A172 (cell line): ENCODE measurements at places on chromosomes 16 and 17. TPM values are rescaled to one million over a fixed set of nuclear protein-coding genes. Genes with fewer than 3 reads are reported as not detected.

The TBC1D3G gene
- 0.50 TPM in 1 of 2 replicates, not detected in the other for total RNA-seq

DNA sequence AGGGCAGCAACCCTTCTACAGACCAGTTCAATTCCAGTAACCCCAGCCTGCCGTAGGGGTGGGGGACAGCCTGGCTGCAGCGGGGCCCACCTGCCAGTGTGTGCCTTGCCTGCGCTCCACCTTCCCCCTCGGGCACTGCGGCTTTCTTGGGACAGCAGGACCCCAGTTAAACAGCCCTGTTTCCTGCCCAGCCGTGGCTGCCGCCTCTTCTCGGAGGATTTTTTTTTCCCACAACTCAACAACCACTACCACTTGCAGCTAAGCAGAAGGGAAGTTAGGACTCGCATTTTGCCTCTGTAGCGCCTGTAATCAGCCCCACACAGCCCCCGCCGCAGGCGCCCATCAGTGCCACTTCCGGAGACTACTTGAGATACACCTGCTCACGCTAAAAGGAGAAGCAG lies 76.1 kb downstream of the RAI1 start:
- no peak for DNase-seq

DNA sequence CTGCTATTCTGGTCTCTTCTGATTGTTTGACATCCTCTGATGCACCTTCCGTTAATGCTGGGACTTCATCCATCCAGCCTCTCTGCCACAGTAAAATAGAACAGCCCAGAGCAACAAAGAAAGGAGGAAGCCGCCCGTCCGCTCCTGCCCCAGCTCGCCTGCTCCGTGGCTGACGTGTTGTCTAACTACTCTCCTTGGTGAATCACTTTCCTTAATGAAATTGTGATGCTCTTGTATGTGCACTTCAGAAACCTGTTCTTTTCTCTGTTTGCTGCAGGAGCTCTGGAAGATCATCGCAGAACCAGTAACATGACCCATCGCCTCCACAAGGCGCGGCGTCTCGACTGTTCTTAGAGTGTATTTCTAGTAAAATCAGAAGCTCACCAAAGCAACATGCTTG lies 24.3 kb downstream of the METTL22 start:
- no peak for DNase-seq

- DNase-seq: no peak
Observed at GRCh38 chr17:77634710-77635109, 323.8 kb upstream of the TNRC6C start.

GRCh38 chr16:86530251-86531190 lies 20.2 kb downstream of the FOXF1 start:
- DNase-seq: no peak

- DNase-seq: no peak
Observed at GRCh38 chr17:74954115-74954514, 18.4 kb downstream of the OTOP3 start.

DNA sequence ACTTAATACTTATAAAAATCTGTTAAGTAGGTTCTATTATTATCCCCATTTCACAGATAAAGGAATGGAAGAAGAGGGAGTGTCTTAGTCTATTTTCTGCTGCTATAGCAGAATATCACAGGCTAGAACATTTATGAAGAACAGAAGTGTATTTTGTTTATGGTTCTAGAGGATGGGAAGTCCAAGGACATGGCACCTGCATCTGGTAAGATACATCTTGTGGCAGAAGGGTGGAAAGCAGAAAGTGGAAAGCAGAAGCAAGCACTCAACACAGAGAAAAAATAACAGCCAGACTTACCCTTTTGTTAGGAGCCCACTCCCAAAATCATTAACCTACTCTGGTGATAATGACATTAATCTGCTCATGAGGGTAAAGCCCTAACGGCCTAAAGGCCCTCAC lies 422.4 kb downstream of the NPIPA8 start:
- no peak for DNase-seq

The MMP28 gene
- total RNA-seq: 0.57 and 1.6 TPM in 2 replicates

GRCh38 chr17:39115135-39115534 lies 36.3 kb downstream of the PLXDC1 start:
- peak; percentile 33 for DNase-seq

The MEOX1 gene
- total RNA-seq: not detected in 2 replicates

DNA sequence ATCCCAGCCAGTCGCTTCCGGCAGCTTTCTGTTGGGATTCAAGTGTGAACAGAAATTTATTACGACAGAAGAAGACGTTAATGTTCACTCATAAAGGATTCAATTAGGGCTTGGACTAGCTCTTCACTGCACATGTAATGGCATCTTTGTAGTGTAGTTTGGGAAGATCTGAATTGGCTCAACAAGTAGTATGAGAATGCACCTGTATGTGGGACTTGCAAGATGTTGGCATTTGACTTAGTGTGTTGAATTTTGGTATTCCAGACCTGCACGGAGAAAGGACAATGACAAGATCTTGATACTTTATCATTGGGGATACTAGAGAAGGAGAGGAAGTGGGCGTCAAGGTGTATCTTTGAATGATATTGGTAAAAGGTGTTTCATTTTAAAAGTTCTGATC lies 1.2 kb downstream of the PSMD11 start:
- no peak for DNase-seq

- no peak for DNase-seq
Observed at GRCh38 chr17:49891271-49891670, 43.4 kb upstream of the TAC4 start.

The RECQL5 gene
- 18.0 and 19.0 TPM in 2 replicates for total RNA-seq

DNA sequence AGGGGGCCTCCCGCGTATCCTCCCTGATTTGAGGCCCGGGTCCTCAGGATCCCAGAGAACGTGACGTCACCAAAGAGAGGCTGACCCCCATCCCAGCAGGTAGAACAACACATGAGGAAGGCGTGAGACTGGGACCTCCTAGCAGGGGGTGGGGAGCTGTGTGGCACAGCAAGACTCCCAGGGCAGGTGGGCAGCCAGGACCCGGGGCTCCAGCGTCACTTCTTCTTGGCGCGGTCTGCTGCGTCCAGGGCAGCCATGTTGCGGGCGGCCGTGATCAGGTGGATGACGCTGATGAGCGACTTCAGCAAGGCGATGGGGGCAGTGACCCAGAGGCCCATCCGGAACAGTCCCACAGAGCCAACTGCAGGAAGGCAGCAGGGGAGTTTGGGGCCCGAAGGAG lies 4.1 kb downstream of the CDIPT start:
- no peak for DNase-seq

DNA sequence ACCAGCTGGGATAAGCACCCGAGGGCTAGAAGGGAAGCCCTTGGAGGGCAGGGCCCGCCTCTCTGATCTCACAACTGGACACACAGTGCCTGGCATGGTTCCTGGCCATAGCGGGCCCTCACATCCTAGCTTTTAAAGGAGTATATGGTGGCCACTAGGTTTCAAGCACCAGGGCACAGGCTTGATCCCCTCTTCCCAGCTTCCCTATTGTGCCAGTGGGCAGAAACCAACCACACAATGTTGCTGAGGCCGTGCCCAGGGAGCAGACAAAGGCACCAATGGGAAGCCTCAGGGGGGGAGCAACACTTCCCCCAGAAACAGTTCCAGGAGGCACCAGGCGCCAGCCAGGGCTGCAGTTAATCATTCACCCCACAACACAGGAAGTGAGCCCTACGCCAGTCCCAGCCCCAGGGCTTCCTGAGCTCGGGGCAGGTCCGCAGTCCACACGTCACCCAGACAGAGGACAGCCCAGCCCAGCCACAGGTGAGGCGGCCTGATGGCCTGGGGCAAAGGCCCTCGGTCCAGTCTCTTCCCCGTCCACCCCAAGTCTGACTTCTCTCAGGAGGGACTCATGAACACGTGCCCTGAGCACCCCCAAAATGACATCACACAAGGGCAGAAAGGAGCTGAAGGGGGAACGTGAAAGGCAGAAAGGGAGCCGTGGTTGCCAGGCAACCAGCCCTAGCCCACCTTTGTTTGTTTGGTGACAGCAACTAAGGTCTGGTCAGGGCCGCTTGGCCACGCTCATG lies 12.8 kb downstream of the SMIM5 start:
- peak; percentile 77 for DNase-seq

DNA sequence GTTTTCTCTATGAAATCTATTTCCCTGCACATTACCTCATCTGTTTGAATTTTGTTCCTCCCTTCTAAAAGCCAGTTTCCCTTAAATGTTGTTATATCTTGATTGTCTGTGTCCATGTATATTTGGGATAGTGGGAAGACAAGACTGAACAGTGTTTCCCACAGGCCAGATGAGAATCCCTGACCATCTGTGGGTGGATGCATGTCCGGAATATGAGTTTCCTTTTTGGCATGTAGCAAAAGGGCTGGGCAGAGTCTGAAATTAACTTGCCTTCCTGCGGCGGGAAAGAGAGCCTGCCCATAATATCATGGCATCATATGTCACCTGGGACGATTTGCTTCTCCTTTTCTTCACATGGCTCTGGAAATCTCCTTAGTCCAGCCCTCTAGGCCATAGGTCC lies 385.8 kb upstream of the MAF start:
- DNase-seq: no peak

- DNase-seq: no peak
Observed at GRCh38 chr16:84692451-84693214, 7.2 kb upstream of the USP10 start.

DNA sequence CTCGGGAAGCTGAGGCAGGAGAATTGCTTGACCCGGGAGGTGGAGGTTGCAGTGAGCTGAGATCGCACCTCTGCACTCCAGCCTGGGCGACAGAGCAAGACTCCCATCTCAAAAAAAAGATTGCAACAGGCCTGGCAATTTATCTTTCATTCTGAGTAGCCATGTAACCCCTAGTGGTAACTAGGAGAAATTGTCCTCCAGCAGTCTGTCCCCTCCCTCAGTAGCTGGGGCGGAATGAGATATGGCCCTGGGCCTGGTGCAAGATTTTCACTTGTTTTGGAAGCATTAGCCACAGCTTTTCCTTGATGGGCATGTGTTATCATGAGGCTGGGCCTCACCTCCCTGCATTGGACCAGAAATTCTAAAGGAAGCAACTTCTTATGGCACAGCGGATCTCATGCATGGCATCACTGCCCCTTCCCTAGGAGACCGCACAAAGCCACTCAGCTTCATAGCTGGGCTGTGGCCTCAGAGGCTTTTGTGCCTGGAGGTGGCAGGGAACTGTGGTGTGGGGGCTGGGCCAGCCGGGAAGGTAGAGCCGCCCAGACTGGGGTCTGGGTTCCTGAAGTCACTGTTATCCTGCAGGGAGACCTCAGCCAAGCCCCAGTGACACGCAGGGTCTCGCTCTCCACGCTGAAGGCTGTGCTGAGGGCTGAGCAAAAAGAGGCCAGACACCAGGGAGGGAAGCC lies 13.4 kb downstream of the NATD1 start:
- DNase-seq: no peak
